ENCODE measurements at places on chromosomes 6 and 20. TPM values are rescaled to one million over a fixed set of nuclear protein-coding genes. Genes with fewer than 3 reads are reported as not detected.

TMEM74B gene
- 0.03 TPM for polyA plus RNA-seq

TENT5A gene
- 3.5 TPM for polyA plus RNA-seq

CRISP3 gene
- polyA plus RNA-seq: not detected

RAET1L gene
- not detected for polyA plus RNA-seq

SLC12A5 gene
- 2.2 TPM for polyA plus RNA-seq

TRIM10 gene
- not detected for polyA plus RNA-seq

STX16 gene
- 48.5 TPM for polyA plus RNA-seq

ADAM33 gene
- polyA plus RNA-seq: 1.7 TPM

IMPG1 gene
- polyA plus RNA-seq: not detected

PLAGL1 gene
- polyA plus RNA-seq: 73.8 TPM

Data from IMR-90 (cell line).